ENCODE measurements at places on chromosomes 7 and 10. TPM values are rescaled to one million over a fixed set of nuclear protein-coding genes. Genes with fewer than 3 reads are reported as not detected.

DNA sequence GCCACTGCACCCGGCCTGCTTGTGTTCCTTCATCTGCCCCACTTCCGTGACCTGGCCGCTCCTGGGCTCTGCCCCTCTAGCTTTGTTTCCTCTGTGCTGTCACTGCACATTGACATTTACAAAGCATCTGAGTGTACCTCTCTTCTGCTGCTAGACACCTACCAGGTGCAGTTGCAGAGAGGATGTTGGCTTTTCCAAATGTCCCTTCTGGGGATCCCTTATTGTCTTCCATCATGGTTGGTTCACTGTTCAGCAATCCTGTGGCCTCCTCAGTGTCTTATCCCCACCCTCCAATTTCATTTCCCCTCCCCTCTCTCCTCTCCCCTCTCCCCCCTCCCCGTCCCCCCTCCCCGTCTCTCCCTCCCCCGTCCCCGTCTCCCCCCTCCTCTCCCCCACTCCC is 13.8 kb downstream of the VWA2 start:
- H3K27ac ChIP-seq = no peak overlapping the region
- DNase-seq = no peak
- H3K4me1 ChIP-seq = no peaks in the 10 kb centered on the region
- no peaks in the 10 kb centered on the region for H3K36me3 ChIP-seq
- H3K4me3 ChIP-seq = no peak overlapping the region
- no peaks in the 10 kb centered on the region for H3K27me3 ChIP-seq

DNA sequence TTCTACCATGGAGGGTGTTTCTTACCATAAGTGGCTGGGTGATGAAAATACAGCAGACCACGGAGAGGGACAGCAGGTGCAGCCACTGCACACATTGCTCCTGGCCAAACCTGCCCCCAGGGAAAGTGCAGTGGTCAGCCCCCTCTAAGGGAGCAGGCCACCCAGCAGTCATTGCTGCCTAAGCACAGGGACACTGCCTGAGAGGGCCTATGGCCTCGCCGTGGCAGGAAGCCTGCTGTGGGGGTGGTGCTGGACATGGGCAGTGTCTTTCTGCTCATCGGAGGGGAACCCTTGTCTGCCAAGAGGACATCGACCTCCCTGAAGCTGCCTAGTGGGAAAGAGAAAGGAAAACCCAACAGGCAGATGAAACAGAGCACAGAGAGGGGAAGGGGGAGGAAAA is 118.3 kb downstream of the PKD1L1 start:
- H3K27me3 ChIP-seq = no peaks in the 10 kb centered on the region
- no peaks in the 10 kb centered on the region for H3K36me3 ChIP-seq
- no peaks in the 10 kb centered on the region for H3K4me1 ChIP-seq
- H3K27ac ChIP-seq = no peak overlapping the region
- H3K4me3 ChIP-seq = no peak overlapping the region

DNA sequence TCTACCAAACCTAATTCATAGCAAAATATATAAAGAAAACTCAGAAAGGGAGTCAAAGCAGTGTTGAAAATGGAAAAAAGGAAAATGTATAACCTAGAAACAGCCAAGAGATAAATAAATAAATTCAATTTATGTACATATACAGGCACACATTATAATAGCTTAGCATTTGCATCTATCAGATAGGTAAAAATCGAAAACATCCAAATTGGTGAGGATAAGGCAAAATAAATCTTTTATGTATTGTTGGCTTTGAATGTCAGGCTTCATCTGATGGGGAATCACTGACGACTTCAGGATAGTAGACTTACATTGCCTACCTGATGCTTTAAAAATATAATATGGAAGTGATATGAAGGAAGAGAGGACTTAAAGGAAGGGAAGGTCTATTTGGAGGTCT is 20.6 kb upstream of the CHRM2 start:
- no peak overlapping the region for H3K4me3 ChIP-seq
- H3K27me3 ChIP-seq = no peaks in the 10 kb centered on the region
- H3K27ac ChIP-seq = no peak overlapping the region

Gene TUBAL3
- 1.1 TPM for total RNA-seq

GRCh38 chr7:27196287-27196767 is 3.6 kb downstream of the HOXA13 start:
- peaks cover 11% of the 10 kb centered on the region for H3K4me1 ChIP-seq
- H3K27me3 ChIP-seq = peaks cover 75% of the 10 kb centered on the region

Gene OR2A1
- 1.4 TPM for total RNA-seq

DNA sequence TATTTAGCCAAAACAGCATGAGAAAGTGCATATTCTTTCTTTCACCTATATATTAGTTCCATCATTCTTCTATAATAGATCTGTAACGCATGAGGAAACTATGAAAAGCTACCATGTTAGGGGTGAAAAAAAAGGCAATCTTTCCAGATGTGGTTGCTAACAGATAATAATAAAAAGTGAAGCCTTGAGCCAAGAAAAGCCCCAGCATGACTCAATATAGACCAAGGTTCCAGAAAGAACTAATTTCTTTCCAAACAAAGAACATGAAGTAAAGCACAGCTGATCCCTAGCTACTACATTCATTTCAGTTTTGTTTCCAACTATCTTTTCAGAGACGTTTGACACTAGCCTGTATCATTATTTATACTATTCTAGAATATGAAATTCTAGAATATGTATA is 16.4 kb downstream of the ARL4A start:
- no peaks in the 10 kb centered on the region for H3K27me3 ChIP-seq
- no peak overlapping the region for H3K27ac ChIP-seq
- no peaks in the 10 kb centered on the region for H3K4me1 ChIP-seq
- H3K36me3 ChIP-seq = no peaks in the 10 kb centered on the region

Gene LRRC17
- 3.4 TPM for total RNA-seq

GRCh38 chr10:122264931-122265330 is 6.2 kb upstream of the BTBD16 start:
- H3K36me3 ChIP-seq = peaks cover 5% of the 10 kb centered on the region
- no peaks in the 10 kb centered on the region for H3K27me3 ChIP-seq
- H3K4me3 ChIP-seq = no peak overlapping the region
- no peak for DNase-seq
- peaks cover 54% of the 10 kb centered on the region for H3K4me1 ChIP-seq
- peak overlapping the region; percentile 67 for H3K27ac ChIP-seq

DNA sequence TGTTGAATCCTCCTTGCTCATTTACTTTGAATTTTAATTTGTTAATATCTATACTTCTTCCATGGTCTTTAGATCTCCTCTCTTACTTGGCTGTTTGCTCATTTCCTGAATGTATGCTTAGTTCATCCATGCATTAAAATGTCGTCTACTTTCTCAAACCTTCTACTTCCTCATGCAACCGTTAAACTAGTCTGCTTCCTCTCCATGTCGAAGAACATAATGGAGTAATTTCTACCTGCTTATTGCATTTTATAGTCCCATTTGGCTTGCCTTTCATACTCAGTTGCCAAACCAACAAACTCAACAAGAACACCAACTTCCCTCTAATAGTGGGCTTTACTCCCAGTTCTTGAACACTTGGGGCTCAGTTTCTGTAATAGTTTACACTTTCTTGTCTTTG is 43.8 kb upstream of the SEMA3D start:
- H3K27me3 ChIP-seq = no peaks in the 10 kb centered on the region
- H3K4me3 ChIP-seq = no peak overlapping the region
- H3K27ac ChIP-seq = no peak overlapping the region

Gene FAS
- 34.1 TPM for total RNA-seq

GRCh38 chr10:124497196-124497881 is 35.7 kb downstream of the LHPP start:
- peak overlapping the region; percentile 65 for H3K27ac ChIP-seq
- H3K4me1 ChIP-seq = peaks cover 13% of the 10 kb centered on the region
- no peaks in the 10 kb centered on the region for H3K27me3 ChIP-seq
- H3K4me3 ChIP-seq = no peak overlapping the region
- peak; percentile 95 for DNase-seq
- H3K36me3 ChIP-seq = no peaks in the 10 kb centered on the region

Gene PIK3CG
- 2.7 TPM for total RNA-seq

Gene SEC24C
- 76.8 TPM for total RNA-seq

GRCh38 chr7:44981035-44981706 is 2.4 kb upstream of the MYO1G start:
- H3K27ac ChIP-seq = peak overlapping the region; percentile 72
- H3K27me3 ChIP-seq = no peaks in the 10 kb centered on the region
- H3K4me3 ChIP-seq = no peak overlapping the region
- H3K4me1 ChIP-seq = peaks cover 39% of the 10 kb centered on the region
- DNase-seq = no peak

Gene C7orf57
- total RNA-seq = not detected

Gene PCGF5
- total RNA-seq = 47.8 TPM

DNA sequence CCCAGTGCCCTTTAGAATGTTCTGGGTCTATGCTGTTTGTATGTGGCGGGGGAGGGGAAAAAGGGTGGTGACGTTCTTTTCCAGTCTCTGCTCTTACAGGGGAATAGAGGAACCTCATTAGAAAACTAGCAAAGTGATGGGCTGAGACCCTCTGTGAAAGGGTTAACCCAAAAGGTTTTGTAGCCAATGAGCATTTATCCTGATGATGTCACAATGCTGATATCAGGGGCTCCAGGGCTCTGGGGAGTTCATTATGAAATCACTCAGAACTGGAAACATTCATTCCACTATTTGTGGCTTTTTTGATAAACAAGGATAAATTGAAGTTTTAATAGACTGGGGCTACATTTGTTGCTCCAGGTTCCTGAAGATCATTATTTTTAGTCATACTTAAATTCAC is 71.7 kb downstream of the ARID5B start:
- H3K27ac ChIP-seq = no peak overlapping the region
- H3K4me3 ChIP-seq = no peak overlapping the region
- DNase-seq = no peak
- H3K4me1 ChIP-seq = no peaks in the 10 kb centered on the region
- no peaks in the 10 kb centered on the region for H3K27me3 ChIP-seq
- H3K36me3 ChIP-seq = no peaks in the 10 kb centered on the region

Measured in thyroid gland (tissue), 4 donors.